ENCODE measurements at places on chromosomes 7 and 10.

DNA sequence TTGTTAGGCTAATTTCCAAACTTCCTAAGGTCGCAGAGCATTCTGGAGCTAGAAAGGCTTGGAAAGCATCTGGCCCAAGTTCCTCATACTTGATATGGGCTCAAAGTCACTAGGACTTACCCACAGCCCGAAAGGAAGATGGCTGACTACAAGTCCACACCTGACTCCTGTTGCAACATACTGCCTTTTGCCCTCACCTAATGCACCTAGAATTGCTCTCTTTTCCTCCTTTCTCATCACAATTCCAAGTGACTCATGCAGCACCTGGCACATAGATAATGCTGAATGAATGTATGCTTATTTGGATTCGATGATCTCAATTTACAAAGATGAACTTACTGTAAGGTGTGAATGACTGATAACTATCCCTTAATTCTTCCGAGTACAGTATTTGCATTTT lies 131.5 kb downstream of the SORBS1 start:
- no peak for DNase-seq

- DNase-seq = no peak
Measured at GRCh38 chr10:27696466-27696865, 49.2 kb downstream of the MKX start.

GRCh38 chr10:104328896-104329710 lies 9.2 kb downstream of the ITPRIP start:
- peak; percentile 70 for DNase-seq

DNA sequence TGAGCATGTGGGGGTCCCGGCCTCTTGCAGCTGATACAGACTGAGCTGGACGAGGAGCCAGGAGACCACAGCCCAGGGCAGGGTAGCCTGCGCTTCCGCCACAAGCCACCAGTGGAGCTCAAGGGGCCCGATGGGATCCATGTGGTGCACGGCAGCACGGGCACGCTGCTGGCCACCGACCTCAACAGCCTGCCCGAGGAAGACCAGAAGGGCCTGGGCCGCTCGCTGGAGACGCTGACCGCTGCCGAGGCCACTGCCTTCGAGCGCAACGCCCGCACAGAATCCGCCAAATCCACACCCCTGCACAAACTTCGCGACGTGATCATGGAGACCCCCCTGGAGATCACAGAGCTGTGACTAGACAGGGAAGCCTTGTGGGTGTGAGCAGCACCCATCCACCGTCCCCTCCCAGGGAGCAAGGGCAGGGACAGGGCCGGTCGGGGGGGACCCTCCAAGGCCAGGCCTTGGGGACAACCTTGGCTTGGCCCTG lies 36.1 kb downstream of the PSAP start:
- no peak for DNase-seq

DNA sequence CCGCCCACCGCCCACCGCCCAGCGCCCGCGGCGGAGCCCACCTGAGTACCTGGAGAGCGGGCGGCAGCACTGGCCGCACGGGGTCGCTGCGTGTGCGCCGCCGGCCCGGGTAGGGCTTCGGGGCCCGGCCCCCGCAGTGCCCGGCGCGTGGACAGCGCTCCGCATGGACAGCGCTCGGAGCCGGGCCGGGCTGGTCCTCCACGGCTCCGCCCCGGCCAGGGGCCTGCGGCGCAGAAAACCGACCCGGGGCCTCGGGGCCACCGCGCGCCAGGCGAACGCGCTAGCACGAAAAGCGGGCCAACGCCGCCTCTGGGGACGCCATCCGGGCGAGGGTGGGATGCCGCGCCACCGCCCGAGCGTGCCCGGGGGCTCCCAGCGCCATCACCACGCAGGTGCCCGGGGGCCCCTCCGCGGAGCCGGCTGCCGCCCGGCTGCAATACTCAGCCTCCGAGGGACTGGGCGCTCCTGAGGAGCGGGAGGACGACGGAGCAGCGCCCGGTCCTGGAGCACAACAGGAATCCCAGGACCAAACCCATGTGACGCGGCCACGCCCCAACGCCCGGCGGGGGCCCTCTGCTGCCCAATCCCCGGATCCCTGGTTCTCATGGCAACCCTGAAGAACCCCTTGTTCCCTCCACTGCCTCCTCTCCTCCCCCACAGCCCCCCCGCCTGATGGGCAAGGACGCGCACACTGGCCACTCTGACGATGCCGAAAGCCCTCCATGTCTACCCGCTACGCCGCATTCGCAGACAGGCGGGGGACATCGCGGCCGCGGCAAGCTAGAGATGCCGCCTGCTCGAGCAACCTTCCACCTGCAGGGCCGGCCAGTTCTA lies at the start of gene GRB10:
Gene GRB10, minus strand, starts transcription at position 522 of the 834 bp plus-strand sequence. CDS start 50,574 bp downstream, outside the sequence.
- DNase-seq = peak; percentile 97

DNA sequence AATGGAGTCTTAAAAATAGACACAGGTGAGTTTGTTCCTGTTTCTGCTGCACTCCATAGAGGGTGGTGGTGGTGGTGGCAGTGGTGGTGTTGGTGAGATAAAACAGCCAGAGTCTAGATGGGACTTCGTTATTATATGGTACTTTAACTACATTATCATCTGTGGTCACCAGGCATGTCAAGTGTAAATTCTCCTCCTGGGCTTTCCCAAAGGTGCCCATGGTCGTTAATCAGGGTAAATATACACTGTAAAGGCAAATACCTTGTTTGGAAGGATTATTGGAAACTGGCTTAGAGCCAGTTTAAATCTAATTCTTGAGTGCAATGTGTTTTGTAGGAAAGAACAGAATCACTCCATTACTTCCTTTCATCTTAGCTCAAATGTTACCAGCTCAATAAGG lies 21.5 kb upstream of the COMMD3 start:
- no peak for DNase-seq

DNA sequence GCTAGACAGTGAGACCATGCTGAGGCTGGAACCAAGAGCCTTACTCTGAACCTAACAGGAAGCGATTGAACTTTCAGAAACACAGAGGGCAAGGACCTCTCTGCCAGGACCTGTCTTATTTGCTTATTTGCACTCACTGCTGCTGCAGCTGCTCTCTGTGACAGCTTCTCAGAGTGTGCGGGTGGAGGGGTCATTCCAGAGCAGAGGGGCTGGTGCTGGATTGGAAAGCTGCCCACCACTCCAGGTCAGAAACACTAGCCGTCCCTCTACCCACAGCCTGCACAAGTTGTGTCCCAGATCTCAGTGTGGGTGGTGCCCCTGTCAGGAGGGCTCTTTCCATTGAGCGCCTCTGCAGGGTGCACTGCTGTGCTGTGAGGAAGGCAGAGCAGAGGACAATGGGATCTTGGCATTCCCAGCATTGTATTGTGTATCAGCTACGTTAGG lies 126.2 kb downstream of the CCNY start:
- DNase-seq = no peak

- DNase-seq = no peak
Measured at GRCh38 chr10:127485153-127485857, 63.8 kb upstream of the NPS start.

- DNase-seq = no peak
Measured at GRCh38 chr10:109676703-109677102, 246.6 kb downstream of the XPNPEP1 start.

GRCh38 chr7:155846936-155847335 lies 34.7 kb upstream of the SHH start:
- DNase-seq = no peak

DNA sequence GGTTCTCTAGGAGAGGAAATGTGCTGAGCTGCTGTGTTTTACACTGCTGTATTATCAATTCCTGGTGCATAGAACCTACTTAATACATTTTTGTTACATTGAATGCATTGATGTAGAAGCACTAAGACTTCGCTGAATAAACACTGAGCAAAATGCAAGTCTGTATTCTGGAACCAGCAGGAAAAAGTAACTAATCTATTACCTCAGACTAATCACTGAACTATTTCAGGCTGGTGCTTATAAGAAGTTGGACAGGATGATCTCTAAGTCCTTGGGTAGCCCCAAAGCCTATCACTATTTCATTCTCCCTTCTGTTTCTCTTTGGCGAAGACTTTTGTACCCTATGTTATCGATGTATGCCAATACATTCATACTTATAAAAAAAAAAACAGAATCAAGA lies 87.2 kb upstream of the LRRTM3 start:
- DNase-seq = no peak

- DNase-seq = no peak
Measured at GRCh38 chr10:90751107-90751997, 106.5 kb downstream of the HTR7 start.

DNA sequence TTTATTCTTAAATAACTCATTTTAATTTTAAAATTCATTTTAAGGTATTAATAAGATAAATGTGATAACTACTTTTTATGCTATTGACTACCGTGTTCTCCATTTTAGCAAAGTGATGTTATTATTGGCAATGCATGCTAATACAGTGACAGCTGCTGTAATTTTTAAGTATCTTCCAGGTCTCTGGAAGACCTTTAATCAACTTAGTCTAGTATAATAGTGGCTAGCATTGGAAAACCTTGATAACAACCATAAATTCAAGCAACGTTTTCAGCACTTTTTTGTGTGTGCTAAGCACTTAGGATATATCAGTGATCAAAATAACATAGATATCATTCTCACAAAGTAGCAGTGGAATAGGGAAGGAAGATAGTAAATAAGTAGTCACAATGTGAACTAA lies 230.9 kb upstream of the MAGI2 start:
- no peak for DNase-seq

DNA sequence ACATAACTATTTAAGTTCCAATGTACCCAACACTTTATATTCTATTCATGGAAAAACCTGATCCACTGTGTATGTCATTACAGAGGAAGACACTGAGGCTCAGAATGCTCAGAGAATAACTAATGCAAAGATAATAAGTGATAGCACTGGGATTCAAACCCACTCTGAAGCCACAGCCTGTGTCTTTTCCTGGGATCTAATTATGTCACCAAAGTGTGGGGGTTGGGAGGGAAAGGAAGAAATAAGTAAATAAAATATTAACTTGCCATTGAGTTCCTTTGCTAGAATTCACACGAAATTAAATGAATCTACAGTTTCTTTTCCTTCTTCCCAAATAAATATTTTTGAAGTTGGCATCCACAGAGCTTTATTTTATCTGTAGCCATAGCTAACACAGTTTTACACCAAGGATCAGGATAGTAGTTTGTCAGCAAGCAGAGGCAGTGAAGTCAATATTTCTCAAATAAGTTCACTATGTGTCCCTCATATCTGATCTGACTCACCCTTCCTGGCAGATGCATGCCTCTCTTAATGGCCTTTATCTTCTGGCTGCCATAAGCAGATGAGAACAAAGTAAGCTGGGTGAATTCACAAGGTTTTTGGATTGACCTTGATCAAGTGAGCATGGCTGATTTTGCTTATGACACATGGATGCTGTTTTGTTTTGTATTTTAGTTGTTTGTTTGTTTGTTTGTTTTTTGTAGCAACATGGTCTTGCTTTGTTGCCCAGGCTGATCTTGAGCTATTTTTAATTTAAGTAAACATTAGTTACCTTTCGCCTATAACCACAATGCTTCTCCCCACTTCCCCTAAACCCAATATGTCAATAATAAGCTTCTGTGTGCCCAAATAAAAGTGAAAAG lies 6.3 kb downstream of the RAPGEF5 start:
- no peak for DNase-seq

DNA sequence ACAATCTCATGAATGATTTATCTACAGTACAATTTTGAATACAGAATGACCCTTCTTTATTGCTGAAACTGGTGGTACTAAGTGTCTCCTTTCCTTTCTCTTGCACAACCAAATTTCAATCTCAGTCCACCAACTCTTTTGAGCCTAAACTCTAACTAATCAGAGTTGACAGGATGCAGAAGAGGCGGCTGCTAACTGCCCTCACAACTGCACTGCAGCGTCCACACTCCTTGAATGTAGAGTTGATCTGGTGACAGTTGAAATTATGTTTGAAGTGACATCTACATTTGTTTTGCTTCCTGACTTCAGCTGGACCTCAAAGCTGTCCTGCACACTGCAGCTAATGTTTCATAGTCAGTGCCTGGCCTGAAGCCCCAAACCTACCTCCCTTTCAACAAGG lies 139.6 kb downstream of the ZMYND11 start:
- no peak for DNase-seq

DNA sequence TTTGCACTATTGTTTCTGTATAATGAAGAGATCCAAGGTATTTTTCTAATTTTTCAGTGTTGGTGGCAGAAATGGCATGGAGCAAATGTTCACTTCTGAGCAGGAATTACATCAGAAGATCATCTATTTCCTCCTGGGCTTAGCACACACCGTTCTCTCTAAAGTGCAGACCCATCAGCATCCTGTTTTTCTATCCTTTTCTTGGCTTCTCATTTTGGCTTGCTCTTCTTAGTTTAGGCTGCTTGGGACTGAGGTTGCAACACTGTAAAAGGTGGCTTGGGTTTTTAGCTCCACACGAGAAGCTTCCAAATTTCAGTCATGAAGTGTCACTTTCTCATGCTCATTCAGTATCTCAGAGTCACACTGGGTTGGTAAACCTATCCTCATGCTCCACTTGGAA lies 79.9 kb upstream of the SMIM30 start:
- no peak for DNase-seq

DNA sequence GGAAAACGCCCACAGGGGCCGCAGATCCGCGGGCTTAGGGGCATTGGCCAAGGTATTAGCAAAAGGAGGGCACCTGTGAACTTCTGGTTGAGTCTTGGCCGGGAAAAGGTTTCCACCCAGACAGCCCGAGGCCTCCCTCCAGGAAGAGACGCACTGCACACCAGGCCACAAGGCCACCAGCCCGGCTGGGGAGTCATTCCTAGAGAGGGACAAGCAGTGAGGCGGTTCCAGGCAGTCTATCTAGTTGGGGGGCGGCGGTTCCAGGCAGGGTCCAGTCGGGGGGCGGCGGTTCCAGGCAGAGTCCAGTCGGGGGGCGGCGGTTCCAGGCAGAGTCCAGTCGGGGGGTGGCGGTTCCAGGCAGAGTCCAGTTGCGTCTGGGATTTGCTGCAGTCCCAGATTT lies 518.5 kb downstream of the GLRX3 start:
- no peak for DNase-seq

DNA sequence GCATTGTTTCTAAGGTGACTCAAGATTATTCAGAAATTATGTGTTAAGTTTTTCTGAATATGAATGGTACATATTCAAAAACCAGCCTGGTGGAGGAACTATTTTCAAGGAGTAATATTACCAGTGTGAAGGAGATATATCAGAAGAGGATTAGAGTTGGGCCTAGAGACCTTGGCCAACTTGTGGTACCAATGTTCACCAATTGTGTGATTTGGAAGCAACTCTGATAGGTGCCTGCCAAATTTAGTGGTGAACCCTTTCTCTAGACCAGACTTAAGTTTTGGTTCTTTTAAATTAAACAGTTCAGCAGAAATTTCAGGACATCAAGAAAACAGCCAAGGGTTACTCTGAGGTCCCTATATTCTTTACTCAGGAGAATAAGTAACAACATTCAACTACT lies 88.6 kb downstream of the RNLS start:
- DNase-seq = no peak

Measured in posterior cingulate gyrus (tissue), 11 donors.